ENCODE measurements at places on chromosomes 4 and X.

DNA sequence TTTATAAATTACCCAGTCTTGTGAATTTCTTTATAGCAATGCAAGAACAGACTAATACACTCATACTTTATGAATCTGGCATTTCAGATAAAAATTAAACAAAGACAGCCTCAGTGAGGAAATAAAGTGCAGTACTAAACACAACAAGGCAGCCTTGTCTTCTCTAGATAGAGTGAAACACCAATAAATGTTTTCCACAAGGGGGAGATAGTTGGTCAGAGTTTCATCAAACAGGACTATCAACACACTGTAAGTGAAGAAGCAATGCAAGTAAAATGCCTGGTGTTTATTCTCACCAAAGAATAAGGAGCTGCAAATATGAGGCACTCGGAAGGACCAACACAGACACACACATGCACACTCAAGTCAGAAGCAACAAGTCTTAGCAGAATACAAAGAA, 62.8 kb downstream of the FAM9B start:
- DNase-seq, result no peak

DNA sequence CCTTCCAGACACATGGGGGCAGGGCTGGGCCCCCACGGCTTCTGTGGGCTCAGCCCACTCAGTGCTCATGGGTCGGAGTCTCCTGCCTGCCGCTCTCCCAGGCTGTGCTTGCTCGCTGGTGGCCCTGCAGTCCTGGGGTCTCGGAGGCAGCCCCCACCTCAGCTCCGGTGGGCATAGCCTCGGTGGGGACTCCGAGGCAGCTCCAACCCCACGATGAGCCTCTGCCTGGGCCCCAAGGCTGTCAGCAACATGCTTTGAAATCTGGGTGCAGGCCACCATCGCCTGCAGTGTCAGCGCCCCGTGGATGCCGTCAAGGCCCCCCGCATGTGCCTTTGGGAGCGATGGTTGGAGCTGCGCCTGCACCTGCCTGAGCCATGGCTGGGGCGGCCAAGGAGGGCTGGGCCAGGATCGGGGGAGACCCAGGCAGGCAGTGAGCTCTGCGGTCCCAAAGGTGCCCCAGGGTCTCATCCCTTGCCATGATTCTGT, 30.2 kb upstream of the SPON2 start:
- no peak for DNase-seq

DNA sequence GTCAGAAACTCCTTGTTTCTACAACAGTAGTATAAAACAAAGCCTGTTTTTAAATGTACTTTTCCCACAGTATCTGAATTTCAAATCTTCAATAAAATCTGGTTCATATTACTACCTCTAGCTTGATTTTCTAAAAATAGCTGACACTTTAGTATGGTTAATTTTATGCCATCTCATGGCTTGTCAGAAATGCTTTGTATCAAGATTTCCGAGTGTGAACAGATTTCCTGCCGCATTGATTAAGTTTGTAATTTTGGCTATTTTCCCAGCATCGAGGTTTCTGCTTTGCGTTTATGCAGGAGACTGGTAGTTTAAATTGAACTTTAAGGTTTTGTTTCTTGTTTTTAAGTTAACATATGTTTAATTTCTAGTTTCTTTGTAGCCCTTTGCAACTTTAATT, 44.2 kb downstream of the CLCN3 start:
- no peak for DNase-seq

DNA sequence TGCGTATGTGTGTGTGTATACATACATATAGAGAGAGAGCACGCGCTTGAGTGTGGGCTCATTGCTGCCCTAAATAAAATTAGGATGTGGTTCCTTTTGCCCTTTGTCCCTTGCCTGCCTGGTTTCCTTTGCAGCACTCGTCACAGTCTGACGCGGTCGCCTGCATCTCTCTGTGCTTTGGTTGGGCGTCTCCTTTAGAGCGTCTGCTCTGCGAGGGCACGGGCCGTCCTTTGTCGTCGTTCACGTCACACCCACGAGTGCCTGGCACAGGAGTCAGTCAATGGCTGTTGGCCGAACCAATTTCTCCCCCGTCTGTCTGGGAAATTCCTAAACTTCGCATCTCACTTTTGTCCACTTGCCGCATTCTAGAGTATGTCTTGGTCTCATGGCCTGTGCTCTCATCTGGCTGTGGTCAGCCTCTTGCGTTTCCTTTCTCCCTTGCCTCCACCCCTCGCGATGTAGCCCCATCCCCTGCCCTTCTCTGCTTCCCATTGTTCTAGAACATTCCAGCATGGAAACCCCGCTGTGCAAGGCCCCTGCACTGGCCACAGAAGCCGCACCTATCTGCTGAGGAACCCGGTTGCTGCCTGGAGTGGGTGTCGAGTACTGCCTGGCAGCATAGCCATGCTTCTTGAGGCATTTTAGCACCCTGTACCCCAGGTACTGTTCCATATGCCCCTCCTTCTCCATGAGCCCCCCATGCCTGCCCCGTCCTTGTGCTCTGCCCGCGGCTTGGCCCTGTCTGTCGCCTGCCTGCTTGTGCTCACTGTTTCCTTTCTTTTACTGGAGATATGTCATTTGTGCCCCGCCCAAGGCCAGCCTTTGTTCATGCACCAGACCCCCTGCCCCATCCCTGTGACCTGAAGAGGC, 8.0 kb downstream of the MAEA start:
- peak; percentile 10 for DNase-seq

DNA sequence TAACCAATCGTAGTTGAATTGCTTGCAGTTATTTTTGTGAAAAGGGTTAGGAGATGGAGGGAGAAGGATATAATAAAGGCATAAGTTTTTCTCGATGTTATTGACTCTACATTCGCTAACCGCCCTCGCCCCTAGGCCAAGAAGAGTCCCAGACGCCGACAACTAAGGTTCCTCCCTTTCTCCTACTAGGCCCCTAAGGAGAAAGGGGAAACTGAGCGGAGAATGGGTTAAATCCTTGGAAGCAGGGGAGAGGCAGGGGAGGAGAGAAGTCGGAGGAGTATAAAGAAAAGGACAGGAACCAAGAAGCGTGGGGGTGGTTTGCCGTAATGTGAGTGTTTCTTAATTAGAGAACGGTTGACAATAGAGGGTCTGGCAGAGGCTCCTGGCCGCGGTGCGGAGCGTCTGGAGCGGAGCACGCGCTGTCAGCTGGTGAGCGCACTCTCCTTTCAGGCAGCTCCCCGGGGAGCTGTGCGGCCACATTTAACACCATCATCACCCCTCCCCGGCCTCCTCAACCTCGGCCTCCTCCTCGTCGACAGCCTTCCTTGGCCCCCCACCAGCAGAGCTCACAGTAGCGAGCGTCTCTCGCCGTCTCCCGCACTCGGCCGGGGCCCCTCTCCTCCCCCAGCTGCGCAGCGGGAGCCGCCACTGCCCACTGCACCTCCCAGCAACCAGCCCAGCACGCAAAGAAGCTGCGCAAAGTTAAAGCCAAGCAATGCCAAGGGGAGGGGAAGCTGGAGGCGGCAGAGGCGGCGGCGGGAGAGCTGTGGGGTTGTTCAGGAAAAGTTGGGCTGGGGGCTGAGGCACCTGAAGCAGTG, 5.9 kb downstream of the ATOH1 start:
- DNase-seq, result no peak

GRCh38 chr4:153745651-153746050, 14.2 kb downstream of the RNF175 start:
- no peak for DNase-seq

- no peak for DNase-seq
Observed at GRCh38 chrX:143536176-143536575, 18.9 kb upstream of the SPANXN3 start.

- DNase-seq, result no peak
Observed at GRCh38 chrX:102126863-102127262, 1.4 kb downstream of the TCEAL2 start.

- no peak for DNase-seq
Observed at GRCh38 chrX:18575744-18576143, 96.2 kb downstream of the RS1 start.
